ENCODE measurements at places on chromosomes 2 and 18.

DNA sequence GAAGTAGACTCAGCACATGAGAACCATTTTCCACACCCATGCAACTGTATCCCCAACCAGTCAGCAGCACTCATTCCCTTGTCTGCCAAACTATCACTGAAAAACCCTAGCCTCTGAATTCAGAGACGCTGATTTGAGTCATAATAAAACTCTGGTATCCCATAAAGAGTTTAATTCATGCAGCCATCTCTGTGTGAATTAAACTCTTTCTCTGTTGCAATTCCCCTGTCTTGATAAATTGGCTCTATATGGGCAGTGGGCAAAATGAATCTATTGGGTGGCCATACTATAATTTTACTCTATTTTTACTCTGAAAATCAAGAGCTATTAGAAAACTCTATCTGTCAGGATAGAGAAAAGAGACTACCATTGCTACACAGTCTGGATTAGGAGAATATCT lies 40.6 kb upstream of the TWSG1 start:
- no peak for DNase-seq

DNA sequence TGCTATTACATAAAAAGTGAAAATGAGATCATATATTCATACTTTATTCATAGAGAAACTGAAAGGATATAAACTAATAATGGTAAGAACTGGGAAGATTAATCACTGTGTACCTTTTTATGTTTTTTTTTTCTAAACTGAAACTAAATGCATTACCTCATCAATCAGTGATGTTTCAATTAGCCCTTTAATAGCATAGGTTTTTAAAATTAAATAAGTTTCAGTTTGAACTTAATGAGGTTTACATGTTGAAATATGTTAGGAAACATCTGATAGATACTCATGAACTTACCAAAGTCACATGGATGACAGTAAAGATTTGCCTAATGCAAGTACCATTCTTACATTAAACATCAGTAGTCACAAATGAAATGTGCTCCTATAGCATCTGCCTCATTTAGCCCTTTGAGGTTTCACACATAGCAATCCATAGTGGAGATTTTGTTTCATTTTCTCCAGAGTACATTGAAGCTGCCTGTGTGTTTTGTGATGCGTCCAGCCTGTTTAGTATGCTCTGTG lies 8.9 kb downstream of the MAPRE2 start:
- DNase-seq, result no peak

- no peak for DNase-seq
Measured at GRCh38 chr18:11019295-11020105, 129.9 kb downstream of the PIEZO2 start.

- no peak for DNase-seq
Measured at GRCh38 chr18:14912967-14913366, 165.0 kb downstream of the ANKRD30B start.

GRCh38 chr2:84613082-84613481 lies 96.8 kb downstream of the DNAH6 start:
- no peak for DNase-seq

DNA sequence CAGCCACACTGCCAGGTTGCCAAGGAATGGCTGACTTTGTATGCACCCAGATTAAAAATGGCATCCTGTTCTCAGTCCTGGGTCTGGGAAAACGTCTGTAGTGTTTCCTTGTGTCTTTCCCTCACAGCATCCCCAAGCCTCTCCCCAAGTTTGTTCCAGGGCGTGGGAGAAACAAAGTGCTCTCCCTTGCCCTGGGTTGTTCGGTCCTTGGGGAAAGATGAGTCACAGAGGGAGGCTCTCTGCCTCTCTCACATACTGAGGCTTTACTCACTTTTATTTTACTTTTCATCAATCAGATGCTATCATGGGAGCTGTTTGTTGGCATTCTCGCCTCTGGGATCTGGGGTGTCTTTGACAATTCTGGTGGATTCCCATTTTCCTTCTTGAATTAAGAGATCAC lies 492.3 kb downstream of the XIRP2 start:
- DNase-seq, result no peak
